ENCODE measurements at places on chromosomes 7 and 10. TPM values are rescaled to one million over a fixed set of nuclear protein-coding genes. Genes with fewer than 3 reads are reported as not detected.

DNA sequence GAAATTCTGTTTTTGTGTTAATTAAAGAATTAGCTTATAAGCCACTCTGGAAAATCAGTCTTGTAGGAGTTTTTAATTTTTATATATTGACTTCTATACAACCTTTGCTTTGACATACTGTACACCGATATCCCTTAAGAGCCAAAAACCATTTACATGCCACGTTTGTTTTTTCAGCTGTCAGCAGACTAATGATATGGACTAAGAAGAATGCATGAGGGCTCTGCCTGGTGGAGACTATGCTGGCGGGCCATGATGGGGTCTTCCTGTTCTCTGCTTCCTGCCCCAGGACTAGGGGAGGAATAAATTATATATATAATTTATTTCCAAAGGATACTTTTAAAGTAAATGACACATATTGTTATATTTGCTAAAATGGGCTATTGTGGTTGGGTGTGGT is 96.3 kb downstream of the CDK14 start:
- peak; percentile 40 for DNase-seq

GRCh38 chr7:93992421-93993110 is 11.6 kb downstream of the BET1 start:
- DNase-seq: no peak

The GIMAP6 gene
- 231 TPM for total RNA-seq

DNA sequence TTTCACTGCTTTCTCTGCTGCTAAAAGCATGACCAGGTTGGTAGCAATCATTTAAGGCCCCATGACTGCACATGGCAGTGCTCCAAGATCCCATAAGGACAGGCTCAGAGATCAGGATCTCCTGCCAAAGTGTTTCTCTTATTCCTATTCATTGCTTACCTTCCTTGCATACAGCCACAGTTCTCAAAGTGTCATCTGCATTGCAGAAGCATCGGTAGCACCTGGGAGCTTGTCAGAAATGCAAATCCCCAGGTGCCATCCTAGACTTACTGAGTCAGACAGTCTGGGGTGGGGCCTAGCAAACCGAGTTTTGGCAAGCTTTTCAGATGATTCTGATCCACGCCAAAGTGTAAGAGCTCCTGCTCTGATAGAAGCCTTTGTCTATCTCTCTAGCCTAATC is 489.0 kb upstream of the AUTS2 start:
- no peak for DNase-seq

DNA sequence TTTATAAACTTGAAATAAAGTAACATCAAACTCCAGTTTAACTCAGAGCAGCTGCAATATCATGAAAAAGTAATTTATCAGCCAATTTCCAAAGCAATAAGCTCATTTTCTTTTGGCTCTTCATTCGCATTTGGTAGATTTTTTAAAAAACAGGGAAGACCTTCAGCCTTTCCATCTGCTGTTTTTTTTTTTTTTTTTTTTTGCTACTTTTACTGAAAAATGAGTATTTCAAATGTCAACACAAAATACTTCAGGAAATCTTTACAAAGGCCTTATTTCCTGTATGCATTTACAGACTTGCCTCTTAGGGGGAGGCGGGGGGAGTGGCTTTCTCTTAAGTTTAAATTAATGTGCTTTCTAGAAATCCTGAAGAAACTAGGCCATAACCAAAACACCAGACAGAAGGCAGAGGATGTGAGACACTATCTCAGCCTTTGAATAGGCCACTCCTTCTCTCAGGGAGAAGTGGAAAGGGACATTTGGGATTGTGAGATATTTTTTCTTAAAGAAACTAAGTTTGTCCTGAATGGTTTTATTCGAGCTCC is 91.8 kb downstream of the COL28A1 start:
- peak; percentile 22 for DNase-seq

The ARHGAP22 gene
- 86.9 TPM for total RNA-seq

DNA sequence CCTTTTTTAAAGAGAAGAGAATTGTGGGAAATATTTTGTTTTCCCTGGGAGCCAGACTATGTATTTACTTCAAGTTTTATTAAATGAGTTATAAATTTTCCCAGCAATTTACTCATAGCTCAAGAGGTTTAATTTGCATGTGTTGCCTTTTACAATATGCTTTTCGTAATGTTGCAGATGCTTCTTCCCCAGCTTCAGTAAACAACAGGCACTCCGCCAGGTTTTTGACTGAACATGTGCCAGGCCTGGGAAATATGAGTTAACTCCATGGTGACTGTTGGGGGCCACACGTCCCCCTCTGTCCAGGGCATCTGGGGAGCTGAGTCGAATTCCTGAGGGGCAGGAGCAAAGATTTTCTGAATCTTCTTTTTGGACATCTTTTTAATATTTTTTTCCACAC is 545.7 kb downstream of the LRMDA start:
- DNase-seq: no peak

The GRID1 gene
- not detected for total RNA-seq

- DNase-seq: no peak
These were observed 22.2 kb downstream of the RGS10 start for GRCh38 chr10:119520283-119520682.

- no peak for DNase-seq
These were observed 10.2 kb downstream of the NOS3 start for GRCh38 chr7:151000897-151001495.

DNA sequence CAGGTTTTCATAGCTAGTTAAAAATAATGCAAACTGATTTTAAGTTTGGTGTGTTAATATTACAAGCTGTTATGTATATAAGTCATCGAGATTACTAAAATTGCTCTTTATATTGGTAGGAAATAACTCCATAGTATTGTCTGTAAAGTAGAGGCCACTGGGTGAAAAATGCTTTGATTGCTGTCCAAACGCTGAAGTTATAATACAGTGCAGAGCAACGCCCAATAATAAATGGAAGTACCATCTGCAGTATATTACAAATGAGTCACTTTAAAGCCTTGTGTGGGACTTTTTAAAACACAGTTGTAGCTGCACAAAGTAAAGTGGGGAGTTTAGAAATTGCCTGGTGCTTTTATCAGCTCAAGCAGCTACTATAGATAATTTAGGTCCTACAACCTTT is 196.1 kb downstream of the NXPH1 start:
- DNase-seq: no peak

The SAMD9L gene
- total RNA-seq: 15.0 TPM

DNA sequence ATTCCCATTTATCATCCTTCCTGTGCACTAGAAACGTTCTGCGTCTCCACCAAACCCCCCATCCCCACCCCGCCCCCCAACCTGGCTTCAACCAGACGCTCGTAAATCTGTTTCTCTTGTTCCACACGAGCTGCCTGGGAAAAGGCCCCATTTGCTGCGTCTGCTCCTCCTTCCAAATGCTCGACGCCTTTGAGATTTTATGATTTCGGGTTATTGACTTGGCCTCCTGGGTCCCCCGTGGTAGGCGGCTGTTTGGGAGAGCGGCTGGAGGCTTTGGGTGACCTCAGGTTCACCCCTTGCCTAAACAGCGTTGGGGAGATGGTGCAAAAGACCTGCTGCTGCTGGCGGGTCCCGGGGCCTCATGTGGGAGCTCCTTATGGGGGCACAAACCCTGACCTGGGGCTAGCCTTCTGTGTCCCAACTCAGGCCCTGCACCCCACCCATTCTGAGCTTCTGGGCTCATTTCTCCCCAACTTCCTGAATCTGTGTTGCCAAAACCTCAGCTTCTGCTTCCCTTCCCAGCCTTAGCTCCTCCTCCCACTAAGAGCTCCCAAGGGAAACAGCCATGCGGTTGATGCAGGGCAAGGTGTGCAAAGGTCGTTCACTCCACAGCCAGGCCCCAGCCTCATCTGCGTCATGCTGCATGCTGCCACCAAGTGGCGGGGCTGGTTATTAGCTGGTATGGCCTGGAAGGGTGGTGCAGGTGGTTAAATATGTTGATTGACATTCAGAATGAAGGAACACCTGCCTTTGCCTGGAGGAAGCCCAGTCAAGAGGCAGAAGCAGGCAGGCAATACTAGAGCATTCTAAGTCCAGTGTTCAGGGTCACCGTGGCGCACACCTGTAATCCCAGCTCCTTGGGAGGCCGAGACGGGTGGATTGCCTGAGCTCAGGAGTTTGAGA is 49.1 kb upstream of the ELN start:
- DNase-seq: no peak

DNA sequence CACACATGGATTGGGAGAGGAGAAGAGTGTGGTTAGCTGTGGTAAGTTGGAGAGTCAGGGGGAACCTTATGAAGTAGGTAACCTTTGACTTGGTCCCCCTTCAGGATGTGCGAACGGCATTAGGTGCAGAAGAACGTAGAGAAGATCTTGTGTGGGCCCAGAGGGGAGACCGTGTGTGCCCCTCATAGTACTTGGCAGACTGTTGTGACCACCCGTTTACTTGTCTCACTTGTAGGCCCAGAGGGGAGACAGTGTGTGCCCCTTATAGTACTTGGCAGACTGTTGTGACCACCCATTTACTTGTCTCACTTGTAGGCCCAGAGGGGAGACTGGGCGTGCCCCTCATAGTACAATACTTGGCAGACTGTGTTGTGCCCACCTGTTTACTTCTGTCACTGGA is 2.6 kb downstream of the GTPBP4 start:
- no peak for DNase-seq

DNA sequence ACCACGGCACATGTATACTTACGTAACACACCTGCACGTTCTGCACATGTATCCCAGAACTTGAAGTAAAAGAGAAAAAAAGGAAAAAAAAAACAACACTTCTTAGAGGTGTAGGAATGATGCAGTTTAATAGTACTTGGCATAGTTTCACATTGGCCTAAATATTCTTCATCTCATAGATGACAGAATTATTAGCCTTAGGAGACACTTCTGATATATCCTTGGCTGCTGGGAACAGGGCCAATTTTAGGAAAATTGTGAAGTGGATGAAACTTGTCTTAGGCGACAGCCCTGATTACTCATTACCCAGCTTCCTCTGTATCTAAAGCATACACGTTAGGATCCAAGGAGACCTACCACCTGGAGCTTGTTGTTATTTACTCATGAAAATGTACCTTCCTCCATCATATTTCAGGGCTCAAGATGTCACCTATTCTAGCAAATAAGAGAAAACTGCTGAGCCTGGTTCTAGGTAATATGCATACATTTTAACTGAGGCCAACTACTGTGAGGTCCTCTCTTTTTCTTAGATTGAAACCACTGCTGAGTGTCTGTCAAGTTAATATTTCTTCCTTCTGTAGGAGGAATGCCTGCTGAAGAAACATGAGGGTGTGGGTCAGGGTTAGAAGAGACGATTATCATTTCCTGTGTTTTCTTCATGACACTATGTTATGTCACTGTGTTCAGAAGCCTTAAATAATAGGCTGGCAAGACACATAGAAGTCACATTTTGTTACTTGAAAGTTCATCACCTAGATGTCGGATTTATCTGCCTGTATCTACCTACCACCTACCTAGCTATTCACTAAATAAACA is 44.3 kb downstream of the CPED1 start:
- DNase-seq: no peak
